ENCODE measurements at places on chromosomes 13 and 19.

GRCh38 chr13:24741791-24742190 lies 22.2 kb upstream of the RNF17 start:
- no peak for DNase-seq

DNA sequence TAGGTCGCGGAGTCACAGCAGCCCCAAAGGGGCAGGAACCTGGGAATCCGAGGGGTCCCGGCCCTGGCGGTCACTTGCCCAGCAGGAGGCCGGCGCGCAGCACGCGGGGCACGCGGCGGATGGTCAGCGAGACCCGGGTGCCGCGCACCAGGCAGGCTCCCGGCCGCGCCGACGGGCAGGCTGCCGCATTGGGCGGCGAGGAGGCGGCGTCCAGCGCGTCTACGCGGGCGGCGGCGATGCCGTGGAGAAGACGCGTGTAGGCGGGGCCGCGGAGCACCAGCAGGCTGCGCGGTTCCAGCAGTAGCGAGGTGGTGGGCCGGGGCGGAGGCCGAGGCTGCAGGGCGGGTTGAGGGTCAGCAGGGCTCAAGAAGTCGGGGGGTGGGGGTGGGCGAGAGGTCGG lies 607 bp upstream of the SYNE4 start:
- no peak for DNase-seq

- no peak for DNase-seq
These were observed 10.3 kb downstream of the AKT2 start for GRCh38 chr19:40274585-40275544.

GRCh38 chr19:20038358-20039202 lies 725 bp downstream of the ZNF682 start:
- DNase-seq, result no peak

- no peak for DNase-seq
These were observed 1831.2 kb downstream of the OLFM4 start for GRCh38 chr13:54859827-54860226.

GRCh38 chr13:64697226-64697625 lies 2532.9 kb downstream of the PCDH9 start:
- no peak for DNase-seq

DNA sequence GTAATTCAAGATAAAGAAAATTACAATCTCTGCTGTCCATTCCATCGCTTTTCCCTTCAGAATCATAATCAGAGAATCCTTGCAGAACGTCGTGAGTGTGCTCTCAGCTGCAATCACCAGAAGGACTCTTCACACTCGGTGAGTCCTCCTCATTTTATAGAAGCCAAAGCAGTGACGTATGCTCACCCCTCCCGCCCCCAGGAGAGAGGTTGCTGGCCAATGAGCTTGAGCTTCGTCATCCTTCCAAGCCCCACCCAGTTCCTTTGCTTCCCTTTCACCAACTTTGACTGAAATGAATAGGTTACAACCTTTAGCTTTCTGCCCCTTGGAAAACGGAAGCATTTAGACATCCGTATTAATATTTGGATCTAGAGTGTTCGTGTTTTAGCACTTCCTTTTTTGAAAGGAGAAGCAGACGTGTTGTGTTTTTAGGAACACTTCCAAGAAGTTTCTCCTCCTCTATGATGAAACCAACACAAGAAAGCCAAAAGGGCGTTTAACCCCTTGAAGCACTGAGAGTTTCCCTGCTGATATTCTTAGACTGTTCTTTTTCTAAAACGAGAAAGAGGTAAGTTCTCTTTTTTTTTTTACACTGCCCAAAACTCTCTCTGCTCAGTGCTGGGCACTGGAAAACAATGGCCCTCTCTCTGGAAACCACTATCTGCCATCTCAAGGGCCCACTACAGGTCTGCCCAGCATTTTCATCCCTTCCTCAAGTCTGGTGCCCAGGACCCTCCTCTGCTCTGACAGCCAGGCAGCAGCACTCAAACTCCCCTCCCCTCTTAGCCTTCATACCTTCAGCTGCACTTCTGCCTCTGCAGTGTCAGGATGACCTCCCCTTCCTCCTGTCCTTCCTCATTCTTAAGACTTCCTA lies 44.3 kb upstream of the CEACAM21 start:
- no peak for DNase-seq

DNA sequence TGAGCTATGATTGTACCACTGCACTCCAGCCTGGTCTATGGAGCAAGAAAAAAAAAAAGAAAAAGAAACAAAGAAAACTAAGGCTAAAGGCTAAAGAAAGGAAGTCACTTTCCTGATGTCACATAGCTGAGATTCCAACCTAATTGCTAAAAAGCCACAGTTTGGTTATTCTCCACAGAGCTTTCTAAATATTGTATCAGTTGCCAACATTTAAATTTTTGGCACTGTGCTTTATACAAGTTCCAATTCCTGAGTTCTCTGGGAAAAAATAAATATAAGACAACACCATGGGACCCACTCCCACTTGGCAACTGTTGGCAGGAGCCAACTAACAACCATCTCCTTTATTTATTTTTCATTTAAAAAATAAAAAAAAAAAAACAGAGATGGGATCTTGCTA lies 11.2 kb upstream of the LYPD3 start:
- DNase-seq, result no peak

DNA sequence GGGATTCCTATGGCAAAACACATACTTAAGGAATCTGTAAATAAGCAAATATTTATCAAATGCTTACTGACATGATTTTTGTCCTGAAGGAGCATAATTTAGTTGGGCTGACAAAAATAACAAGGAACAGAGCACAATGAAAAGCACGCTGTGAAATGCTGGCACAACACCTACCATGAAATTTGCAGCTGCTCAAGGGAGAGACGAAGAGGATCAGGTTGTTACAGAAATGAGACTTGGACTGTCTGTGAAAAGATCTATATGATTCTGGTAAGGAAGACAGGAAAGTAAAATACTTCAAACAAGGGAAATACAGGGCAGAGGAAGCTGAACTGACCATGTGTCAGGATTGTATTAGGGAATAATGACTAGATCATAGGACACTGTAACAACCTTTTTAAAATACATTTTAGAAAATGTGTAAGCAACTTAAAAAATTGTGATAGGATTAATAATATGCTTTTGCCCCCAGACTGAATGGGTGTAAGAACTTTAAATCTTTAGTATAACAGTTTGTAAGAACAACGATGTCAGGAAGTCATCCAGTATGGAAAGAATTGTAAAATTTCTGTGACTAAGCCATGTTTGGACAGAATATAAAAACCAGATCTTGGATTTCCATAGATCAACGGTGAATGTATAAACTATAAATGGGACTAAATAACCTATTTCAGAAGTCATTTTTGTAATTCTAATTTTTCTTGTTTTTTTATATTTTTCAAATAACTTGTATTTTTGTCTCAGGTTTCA lies 1556.0 kb downstream of the EFNB2 start:
- no peak for DNase-seq

- DNase-seq, result no peak
These were observed at the start of gene SYDE1 for GRCh38 chr19:15107061-15108010. SYDE1 (plus strand) TSS chr19:15107401; CDS start chr19:15107434, 33 bp downstream.

- no peak for DNase-seq
These were observed 407.6 kb downstream of the TSHZ3 start for GRCh38 chr19:30941591-30941990.

DNA sequence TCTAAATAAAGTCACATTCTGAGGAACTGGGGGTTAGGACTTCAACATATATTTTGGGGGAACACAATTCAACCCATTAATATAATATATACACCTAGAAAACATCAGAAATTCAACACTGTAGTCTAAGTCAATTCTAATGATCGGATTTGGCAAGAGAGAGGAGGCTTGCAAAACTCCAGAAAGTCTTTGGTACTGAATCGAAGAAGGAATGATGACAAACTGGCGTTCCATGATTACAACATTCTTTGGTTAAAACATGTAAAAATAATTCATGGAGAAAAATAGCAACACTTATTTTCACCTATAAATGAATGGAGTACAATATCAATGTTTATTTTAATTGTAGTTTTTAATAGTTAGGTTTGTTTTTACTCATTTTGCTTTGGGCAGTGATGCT lies 62.4 kb downstream of the MBNL2 start:
- DNase-seq, result no peak

DNA sequence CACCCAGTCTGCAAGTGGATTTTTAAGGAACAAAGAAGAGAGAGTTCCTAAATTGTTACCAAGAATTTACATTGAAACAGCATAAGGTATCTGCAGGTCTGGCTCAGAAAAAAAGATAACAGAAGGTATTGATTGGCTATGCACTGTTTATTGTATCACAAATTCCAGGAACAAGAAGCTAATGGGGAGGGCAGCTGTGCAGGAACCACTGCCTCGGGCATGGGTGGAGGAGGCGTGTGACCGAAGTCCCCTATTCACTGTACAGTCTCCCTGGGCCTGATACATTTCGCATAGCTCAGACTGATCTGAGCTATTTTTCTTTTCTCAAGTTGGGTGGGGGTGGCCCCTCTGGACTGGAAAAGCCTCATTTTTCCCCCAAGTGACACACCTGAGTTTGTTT lies 11.7 kb downstream of the NECTIN2 start:
- DNase-seq, result no peak

- DNase-seq, result no peak
These were observed 673 bp downstream of the ZNF486 start for GRCh38 chr19:20167651-20168122.

DNA sequence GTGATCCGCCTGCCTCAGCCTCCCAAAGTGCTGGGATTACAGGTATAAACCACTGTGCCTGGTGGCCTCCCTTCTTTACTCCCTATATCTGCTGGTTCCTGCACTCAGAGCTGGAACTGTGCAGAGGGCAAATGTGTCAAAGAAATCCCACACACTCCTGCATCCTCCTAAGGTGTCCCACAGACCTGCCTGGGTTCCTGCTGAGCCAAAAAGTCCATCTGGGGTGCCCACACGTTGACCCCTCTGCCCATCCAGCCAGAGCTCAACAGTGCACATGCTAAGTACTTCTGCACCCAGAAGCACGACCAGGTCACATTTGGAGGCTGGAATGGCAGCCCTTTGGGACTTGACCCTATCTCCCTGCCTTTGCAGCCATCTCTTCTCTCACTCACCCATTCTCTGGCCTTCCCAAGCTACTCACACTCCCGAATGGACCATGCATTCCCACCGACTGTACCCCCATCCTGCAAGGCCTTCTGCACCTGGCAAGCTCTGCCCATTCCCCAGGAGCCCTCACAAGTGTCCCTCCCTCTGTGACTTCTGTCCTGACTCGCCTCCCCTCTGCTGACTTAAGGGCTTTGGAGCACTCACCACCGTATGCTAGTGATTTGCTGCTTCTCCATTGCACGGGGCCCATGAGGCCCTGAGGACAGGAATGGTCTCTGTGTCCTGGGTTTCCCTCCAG lies 152.1 kb downstream of the KCTD15 start:
- no peak for DNase-seq

DNA sequence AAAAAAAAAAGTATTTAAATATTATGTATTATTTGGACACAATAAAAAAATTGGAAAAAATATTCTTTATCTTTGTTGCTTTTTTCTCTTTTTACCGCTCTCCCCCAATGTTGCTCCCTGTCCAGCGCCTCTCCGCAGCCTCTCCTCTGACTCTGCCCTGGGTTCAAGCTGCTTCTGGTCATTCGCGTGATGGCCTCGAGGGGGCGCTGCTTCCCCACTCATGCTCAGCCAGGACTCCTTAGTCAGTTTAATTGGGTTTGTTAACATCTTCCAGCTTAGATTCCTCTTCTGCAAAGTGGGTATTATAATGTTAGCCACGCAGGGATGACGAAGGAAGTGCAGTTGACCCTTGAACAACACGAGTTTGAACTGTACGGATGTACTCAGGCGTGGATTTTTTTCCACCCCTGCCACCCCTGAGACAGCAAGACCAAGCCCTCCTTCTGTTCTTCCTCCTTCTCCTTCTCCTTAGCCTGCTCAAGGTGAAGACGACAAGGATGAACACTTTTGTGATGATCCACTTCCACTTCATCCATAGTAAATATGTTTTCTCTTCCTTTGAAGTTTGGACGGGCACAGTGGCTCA lies 4.9 kb upstream of the NWD1 start:
- DNase-seq, result no peak

DNA sequence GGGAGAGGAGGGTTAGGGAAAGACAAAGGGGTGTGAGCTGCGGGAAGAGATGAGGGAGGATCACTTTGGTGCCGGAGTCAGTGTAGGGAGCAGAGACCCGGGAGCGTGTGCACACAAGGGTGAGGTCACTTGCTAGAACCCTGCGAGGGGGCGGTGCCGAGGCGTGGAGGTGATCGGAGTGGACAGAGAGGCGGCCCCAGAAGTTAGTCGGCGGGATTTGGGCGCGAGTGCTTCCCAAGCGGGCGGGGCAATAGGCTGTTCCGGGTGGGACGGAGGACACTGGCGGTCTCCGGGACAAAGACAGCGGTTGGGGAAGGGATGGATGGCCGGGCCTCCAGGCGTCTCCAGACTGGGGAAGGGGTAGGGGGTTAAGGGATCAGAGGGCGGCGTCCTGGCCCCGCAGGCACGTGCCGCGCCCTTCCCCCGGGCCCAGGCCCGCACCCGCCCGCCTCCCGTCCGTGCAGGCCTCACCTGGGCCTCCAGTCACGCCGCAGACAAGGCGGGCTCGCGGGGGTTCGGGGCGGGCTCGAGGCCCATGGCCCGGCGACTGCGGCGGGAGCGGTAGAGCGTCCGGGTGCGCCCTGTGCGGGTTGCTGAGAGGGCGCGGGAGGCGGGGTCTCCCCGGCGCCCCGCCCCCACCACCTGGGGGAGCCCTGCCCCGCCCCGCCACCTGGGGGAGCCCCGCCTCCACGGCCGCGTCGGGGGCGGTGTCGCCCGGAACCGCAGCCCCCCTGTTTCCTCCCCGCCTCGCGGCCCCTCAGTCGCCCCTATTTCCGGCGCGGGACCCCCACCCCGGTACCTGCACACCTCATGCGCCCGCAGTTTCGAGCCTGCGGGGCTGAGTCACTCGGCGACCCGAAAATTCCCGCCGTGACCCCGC lies at the start of gene LPAR2:
Gene LPAR2, minus strand, starts transcription at position 600 of the 880 bp plus-strand sequence. CDS start 945 bp downstream, outside the sequence.
- peak; percentile 79 for DNase-seq

GRCh38 chr19:47725759-47726401 lies 12.7 kb downstream of the EHD2 start:
- DNase-seq, result no peak

DNA sequence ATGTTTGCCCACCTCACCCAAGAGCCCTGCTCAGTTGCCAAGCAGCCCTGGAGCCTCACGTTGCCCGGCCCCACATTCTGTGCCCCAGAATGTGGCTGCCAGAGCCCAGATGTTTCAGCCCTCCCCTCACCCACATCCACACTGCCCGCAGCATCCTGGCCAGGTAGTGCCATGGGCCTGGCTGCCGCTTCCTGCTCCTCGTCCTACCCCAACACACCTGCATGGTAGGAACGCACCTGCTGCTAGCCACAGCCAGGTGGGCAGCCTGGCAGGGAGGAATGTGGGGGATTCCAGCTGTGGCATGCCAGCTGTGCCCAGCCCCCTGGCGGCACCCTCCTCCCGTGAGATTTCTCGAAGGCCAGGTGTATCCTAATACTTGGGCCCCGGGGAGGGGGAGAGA lies 7.5 kb upstream of the NFIX start:
- no peak for DNase-seq

DNA sequence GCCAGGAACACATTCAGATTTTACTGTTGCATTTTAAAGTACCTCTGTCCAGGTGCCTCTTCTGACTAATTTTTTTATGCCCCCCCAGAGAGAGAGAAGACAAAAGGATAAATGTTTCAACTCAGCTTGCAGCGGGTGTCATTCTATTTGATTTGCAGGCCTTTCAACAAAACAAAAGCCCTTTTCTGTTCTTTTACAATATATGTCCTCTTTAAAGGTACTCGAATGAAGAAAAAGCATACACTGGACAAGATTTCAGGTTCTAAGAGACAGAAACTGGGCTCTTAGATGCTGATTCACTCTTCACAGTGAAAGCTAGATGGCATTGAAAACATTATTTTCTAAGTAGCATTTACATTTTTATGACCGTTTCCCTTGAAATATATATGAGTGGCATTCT lies 2.9 kb upstream of the FRY start:
- DNase-seq, result no peak

Measured in activated gamma-delta T cell (primary cell).